Cortex of kidney (tissue), 1 donor: ENCODE measurements at places on chromosomes 6 and 20.

DNA sequence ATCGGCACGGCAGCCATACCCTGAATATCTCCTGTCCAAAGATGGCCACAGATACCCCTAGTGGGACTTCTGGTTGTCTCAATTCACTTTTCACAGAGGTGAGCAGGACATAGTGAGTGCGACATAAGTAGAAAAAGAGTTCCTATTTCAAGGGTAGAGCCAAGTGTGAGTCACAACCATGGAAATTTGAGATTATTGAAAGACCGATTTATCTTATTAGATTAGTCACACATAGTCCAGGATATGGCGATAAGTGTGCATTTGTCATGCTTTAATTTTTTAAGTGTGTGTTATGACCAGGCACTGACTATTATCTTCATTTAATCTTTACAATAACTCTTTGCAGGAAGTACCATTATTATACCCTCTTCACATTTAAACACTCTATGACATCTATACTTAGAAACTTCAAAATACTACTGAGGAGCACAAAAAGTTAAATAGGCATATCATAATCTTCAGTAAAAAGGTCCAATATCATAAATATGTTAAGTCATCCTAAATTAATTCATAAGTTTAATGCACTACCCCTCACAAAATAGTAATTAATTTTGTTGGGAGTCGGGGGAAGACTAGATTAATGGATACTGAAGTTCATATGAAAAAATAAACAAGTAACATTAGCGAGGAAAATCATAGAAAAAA is 13.4 kb upstream of the TNFAIP3 start:
- DNase-seq: no peak

- DNase-seq: peak; percentile 18
These were observed 2.1 kb downstream of the SOX12 start for GRCh38 chr20:327186-328026.

DNA sequence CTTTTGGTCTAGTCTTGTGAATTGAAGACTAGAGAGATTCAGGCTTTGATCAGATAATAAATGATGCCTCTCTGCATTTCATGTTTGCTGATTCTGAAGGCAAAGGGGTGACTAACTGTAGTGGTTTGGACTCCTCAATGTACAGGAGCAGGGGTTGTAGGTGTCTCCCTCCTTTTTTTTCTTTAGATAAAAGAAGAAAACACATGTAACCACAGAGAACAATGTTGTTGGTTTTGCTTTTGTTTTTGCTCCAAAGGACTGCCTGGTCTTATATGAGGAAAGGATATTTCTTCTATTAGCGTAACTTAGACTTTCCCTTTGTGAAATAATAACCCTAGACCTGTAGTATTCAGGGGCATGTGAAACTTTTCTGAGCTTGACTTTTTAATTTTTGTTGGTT is 53.2 kb downstream of the RFPL4B start:
- DNase-seq: no peak

- DNase-seq: no peak
These were observed 12.7 kb upstream of the GSTA3 start for GRCh38 chr6:52922161-52922560.
